ENCODE measurements at places on chromosomes 4 and X.

- no peak for DNase-seq
Observed at GRCh38 chr4:108181704-108182103, 13.0 kb upstream of the LEF1 start.

- no peak for DNase-seq
Observed at GRCh38 chr4:144782345-144782744, 136.4 kb downstream of the HHIP start.

- DNase-seq: no peak
Observed at GRCh38 chr4:74983253-74983635, 50.3 kb downstream of the PARM1 start.

DNA sequence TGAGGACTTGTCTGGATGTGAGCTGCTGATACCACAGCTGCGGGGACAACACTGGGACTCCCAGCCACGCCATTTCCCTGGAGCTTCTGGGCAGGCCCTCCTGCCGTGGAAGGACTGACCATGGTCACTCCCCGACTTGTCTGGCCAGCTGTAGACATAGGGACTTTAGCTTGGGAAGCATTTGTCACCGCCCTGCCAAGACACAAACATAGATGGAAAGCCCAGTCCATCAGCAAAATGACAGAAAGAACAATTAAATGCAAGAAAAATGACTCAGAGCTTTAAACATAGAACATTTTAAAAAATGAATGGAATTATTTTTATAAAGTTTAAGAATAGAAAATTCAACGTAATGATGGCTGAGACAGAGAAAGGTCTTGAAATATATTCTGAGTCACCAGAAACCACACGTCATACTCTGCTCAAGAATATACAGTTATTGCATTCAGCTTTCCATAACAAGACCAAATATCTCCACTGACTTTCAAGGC, 107.6 kb upstream of the CBR4 start:
- DNase-seq: no peak

GRCh38 chr4:12770351-12770750, 713.8 kb downstream of the RAB28 start:
- DNase-seq: no peak

GRCh38 chrX:39724544-39724943, 373.2 kb downstream of the BCOR start:
- no peak for DNase-seq

DNA sequence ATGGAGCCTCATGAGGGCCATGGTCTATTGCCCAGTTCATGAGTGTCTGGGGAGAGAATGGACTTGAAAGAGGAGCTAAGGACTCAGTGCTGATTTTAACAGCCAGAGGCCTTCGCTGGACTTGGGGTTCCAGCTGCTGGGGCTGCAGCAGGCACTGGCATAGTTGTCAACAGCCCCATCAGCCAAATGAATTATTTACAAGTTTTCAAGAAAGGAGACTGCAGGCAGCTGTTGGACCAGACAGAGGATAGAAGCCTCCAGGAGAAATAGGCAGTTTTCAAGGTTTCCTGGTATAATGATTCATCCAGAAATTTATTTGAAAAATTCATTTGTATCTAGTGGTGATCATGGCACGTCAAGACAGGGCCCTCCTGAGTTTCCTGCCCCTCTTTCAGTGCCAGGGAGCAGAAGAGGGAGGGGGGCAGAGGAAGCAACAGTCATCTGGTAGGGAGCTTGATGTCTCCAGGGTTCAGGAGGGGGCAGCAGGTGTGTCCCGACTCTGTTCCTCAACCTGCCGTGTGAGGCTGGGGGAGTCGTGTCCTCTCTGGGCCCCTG, 63.1 kb upstream of the GPR78 start:
- DNase-seq: no peak

DNA sequence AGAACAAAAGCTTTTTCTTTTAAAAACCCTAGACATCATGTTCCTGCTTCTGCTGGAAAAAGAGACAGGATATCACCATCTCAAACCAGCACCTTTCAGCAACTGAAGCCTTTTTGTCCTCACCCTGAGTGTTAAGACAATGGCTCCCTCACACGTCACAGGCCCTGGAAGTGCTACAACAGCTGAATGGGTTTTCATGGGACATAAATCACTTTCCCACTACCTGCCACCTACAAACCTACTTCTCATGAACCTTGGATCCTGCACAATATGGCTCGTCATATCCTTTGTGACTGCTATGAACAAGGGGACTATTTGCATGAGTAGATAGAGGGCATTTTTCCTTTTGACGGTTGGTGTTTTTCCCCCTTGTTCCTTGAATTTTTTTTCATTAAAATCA, 93.6 kb downstream of the TSPAN5 start:
- no peak for DNase-seq
